ENCODE measurements at places on chromosomes 13 and 19.

DNA sequence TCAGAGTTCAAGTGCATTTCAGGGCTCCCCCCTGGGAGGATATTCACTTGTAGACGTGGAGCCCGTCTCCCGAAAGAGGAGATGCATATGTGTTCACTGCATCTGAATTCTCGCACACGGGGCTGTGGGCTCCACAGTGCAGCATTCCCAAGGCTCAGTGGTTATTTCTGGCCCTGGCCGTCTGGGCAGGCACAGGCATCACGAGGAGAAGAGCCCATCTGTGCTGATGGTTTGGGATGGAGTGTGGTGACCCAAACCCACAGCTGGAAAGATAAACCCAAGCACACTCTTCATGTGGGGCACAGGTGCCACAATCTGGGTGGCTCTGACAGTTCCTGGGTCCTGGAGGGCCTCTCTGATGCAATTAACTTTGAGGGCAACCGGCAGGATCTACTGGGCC lies 242.1 kb downstream of the TSHZ3 start:
- DNase-seq: no peak

- DNase-seq: no peak
Observed at GRCh38 chr13:47134939-47135489, 238.2 kb upstream of the HTR2A start.

DNA sequence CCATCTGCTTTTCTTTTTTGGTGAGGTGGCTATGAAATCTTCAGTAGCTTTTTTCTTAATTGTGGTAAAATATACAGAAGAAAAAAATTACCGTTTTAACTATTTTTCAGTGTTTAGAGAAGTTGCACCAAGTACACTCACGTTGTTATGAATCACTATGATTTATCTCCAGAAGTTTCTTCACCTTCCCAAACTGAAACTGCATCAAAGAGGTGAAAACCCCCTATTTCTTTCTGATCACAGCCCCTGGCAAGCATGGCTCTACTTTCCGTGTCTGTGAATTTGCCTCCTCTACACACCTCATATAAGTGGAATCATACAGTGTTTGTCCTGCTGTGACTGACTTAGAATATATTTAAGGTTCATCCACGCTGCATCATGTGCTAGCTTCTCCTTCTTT lies 15.6 kb upstream of the SIGLEC10 start:
- no peak for DNase-seq

- DNase-seq: no peak
Observed at GRCh38 chr13:110801044-110801443, 87.5 kb downstream of the ING1 start.

DNA sequence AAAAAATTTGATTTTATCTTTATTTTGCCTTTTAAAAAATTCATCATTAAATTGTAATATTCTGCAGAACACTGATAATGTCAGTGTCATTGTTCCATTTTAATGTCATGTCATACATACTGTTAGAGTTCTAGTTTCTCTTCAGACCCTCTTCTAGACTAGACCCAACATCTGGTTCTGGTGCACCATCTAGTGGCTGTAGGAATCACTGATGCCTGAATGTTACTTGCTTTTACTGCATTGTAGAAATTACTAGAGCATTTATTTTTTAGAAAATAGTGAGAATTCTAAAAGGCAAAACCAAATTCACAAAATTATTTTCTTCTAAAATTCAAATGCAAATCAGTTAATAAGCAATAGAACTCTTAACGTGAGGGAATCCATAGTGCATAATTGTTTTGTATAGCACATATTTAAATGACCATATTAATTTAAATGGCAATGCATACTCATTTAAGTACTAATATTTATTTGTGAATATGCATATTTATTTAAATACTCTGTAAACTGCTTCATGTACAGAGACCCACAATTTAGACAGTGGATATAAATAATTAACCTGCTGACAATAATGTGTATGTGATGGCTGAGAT lies 425.7 kb downstream of the KLF12 start:
- peak; percentile 28 for DNase-seq

- no peak for DNase-seq
Observed at GRCh38 chr13:26614721-26615120, 57.2 kb downstream of the WASF3 start.

- DNase-seq: no peak
Observed at GRCh38 chr13:78398743-78399410, 204.5 kb downstream of the POU4F1 start.

DNA sequence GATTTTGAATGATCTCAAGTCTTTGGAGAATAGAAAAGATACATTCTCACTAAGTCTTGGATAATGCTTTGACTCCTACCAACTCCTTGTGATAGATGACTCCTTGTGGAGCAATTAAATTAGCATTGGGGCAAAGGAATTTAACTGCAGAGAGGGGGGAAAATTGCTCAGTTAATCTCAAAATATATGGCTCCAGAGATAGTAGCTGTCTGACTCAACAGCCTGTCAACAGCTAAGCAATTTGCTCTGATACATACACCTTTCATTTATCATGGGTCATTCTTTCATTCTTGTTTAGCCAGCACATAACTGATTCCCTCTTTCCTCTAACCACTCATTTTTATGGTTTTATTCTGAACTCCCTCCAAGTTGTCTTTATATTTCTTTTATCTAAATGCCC lies 225.6 kb upstream of the OBI1 start:
- DNase-seq: no peak

DNA sequence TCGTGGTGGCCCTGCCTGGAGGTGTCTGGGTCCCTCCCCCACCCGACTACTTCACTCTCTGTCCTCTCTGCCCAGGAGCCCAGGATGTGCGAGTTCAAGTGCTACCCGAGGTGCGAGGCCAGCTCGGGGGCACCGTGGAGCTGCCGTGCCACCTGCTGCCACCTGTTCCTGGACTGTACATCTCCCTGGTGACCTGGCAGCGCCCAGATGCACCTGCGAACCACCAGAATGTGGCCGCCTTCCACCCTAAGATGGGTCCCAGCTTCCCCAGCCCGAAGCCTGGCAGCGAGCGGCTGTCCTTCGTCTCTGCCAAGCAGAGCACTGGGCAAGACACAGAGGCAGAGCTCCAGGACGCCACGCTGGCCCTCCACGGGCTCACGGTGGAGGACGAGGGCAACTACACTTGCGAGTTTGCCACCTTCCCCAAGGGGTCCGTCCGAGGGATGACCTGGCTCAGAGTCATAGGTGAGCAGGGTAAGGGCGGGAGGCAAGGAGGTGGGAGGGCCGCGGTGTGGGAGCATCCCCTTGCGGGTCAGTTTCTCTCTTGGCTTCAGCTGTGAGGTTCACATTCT lies 19.2 kb downstream of the NECTIN2 start:
- no peak for DNase-seq

DNA sequence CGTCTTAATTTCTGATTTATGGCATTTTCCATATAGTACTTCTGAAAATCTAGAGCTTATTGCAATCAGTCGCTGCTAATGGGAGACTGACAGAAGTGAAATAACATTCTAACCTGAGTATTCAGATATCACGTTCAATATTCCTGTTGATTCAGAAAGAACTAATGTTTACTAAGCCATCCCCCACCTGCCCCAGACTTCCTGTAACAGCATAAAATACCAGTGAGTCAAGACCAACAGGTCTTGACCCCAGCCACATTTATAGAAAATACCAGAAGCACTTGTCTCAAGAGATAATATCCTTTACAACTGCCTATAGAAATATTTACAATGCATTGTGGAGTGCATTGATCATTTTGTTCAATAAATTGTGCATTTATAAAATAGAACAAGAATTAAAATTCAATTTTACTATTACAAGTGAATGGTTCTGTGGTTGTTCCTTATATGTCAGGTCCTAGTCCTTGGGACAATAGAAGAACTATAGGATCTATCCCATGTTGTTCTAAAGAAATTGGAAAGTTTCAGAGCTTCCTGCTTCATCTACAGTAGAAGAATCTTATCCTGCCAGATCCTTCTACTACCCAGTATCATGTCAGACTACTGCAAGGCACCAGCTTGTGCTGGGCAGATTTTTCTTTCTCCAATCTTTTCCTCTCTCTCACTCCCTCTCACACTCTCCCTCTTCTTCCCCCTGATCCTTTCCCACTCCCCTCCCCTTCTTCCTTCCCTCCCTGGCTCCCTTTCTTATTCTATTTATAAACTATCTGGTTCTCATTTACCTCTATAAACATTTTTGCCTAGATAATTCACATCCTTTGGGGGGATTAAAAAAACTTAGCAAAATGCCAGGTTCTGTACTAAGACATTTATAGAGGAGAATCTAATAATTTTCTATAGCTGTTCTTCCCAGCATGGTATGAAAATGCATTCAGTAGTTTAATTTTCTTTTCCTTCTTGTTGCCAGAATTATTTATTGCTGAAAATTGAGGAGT lies 629.9 kb downstream of the DIAPH3 start:
- DNase-seq: no peak

DNA sequence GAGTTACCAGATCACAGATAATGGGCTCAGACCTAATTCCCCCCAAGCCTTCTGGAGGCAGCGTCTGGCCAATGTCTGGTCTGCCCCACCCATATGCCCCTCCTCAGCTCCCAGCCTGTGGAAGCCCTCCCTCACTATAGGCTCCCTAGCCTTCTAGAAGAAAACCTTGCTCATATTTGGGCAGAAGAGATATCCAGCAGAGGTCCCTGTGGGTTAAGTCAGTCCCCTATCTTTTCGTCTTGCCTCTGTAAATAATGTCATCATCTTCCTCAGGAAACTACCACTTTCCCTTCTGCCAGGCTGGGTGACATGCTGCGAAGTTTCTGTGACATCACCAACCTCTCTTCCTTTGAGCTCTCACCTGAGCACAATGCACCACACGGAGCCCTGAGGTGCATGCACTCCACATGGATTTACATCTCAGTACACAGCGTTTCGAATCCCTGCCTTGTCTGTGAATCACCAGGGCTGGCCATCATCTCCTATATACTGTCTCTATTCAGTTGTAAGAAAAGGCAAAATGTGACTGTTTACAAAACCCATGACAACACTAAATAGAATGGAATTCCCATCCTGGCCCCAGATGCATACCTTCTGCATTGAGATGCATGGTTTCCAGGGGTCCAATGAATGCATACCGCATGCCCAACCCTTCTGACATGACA lies 112.8 kb downstream of the CRYL1 start:
- no peak for DNase-seq

DNA sequence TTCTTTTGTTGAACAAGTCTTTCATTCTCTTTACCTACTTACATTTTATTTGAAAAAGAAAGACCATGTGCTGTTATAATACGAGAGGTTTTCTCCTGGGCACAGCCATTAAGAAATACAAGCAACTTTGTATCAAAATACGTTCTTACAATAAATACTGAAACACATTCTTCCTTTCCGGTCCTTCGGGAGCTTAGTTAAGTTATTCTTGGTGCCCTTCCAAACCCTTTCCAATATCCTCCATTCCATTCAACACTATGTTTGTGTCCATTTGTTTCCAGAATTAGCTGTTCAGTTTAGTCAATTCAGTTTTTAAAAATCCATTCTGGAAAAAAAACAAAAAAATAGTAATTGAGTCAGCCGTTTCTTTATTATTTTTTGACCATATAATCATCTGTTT lies 746.8 kb upstream of the SLC10A2 start:
- DNase-seq: no peak

DNA sequence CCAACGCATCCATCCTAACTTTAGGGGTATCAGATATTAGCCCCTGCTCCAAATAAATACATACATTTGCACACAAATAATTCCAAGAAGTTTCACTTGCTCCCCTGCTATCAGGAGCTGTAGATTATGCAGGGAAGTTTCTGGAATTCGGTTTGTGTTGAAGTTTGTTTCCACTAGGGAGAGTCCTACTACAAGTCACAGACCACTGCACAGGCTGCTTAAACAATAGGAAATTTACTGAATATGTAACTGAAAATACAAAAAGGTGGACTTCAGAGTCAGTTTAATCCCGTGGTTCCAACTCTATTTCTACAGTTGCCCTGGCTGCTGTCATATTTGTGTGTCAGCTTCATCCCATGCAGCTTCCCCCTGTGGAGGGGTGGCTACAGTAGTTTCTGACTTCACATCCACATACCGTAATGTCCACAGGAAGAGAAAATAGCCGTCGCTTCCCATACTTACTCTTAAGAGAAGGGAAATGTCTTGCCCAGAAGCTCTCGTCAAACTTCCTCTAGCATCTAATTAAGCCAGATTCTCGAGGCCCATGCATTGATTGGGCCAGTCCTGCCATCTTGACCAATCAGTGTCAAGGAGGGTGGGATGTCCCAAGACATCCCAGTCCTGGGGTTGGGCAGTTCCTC lies 286.6 kb downstream of the COG6 start:
- no peak for DNase-seq

GRCh38 chr13:97002581-97002980 lies 8.3 kb upstream of the OXGR1 start:
- DNase-seq: no peak

DNA sequence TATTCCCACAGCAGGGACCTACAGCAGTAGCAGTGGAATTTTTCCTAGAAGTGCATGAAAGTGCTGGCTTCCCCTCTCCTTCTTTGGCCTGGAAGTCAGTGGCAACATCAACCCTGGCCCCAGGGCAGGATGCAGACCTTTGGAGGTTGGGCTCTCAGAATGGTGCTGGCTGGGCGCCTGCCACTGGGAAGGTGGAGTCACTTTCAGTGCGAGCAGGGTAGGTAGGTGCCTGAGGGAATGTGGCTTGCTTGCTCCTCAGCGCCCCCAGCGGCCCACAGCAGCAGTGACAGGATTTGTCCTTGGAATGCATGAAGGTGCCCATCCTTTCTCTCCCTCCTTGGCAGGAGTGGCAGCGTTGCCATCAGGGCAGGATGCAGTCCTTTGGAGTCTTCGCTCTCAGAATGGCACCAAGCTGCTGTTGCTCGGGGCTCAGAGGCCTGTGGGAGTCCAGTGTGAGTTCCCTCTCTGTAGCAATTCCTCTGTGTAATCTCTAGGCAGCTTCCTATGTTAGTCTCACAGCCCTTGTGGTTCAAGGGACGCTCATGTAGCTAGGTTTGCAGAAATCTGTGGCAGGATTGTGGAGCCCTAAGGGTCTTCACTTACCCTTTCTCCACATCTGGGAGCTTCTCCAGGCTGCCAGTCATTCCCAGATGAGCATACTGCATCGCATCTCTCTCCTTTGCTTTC lies 354.4 kb upstream of the DACH1 start:
- DNase-seq: no peak

DNA sequence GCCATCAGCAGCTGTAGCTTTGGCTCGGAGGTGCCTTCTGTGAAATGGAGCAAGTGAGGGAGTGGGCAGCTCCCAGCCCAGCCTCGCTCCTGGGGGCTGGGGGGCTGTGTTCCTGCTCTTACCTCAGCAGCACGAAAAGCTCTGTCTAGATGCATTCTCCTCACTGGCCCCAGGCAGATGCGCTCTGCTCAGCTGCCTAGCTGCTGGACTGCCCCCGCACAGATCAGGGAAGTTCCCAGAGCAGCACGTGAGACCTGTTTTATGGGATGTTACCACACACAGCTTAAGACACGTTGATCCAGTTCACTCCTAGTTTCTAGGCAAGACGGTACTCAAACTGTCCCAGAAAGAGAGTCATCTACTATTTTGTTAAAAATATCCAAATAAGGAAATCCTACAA lies 13.6 kb downstream of the LCP1 start:
- no peak for DNase-seq

DNA sequence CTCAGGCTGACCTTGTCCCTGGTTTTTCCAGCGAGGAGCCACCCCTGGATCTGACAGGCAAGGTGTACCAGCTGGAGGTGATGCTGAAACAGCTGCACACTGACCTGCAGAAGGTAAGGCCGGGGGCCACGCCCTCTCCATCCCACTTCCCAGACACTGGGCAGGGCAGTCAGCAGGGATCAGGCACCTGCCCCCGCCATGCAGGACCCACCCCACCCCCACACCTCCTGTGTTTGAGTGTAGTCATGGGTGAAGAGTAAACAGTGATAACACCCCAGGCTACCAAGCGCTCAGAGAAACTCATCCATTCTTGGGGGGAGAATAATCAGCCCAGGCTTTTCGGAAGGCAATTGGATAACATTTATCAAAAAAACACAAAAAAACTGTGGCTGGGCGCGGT lies 19.9 kb downstream of the DPF1 start:
- no peak for DNase-seq
